ENCODE measurements at places on chromosomes 16 and 17.

DNA sequence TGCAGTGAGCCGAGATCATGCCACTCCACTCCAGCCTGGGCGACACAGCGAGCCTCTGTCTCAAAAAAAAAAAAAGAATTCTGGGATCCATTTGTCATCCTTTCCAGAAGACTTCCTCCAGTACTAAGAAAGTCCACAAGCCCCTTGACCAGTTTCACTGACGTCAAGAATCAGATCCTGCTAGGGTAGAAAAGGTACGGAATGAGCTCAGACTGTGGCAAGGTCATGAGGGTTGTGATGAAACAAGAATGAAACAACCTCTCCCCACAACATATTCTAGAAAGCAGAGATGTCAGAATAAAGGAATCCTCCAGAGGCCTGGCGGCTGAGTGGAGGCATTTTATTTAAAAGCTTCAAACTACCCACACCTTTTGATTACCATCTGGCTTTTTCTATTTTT, 29.9 kb downstream of the TRAF4 start:
- DNase-seq = no peak

DNA sequence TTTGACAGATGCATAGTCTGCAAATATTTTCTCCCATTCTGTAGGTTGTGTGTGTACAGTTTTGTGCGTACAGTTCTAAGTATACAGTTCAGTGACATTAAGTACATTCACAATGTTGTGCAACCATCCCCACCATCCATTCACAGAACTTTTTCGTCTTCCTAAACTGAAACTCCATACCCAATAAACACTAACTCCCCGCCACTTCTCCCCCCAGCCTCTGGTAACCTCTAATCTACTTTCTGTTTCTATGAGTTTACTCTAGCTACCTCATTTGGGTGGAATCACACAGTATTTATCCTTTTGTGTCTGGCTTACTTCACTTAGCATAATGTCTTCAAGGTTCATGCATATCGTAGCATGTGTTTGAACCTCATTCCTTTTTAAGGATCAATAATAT, 14.3 kb downstream of the PIK3R5 start:
- no peak for DNase-seq

GRCh38 chr16:85436636-85437165, 176.4 kb upstream of the GSE1 start:
- DNase-seq = peak; percentile 73

DNA sequence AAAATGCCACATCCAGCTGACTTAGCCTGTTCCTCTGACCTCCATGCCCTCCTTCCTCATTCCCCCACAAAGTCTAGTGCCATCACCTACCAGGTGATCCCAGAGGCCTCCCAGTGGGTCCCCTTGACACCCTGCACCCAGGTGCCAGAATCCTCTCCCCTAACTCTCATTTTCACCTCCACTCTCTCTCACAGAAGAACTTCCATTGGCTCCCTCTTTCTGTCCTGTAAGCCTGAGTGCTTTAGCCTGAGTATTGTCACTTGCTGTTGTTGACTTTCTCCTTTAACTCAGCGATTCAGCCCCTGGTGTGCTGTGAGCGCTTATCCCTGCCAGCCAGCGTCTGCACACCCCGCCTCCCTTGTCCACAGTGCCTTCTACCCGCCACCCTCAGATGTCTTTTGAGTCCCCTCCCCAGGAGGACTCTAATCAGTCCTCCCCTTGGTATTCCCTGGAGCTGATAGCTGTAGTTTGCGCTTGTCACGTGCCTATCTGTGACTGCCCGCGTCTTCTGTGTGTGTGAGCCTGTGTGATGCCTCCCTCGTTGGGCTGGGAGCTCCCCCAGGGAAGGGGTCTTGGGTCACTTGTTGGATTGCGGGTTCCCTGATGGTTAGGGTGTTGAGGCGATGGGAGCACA, 31.9 kb downstream of the ARHGAP23 start:
- no peak for DNase-seq

DNA sequence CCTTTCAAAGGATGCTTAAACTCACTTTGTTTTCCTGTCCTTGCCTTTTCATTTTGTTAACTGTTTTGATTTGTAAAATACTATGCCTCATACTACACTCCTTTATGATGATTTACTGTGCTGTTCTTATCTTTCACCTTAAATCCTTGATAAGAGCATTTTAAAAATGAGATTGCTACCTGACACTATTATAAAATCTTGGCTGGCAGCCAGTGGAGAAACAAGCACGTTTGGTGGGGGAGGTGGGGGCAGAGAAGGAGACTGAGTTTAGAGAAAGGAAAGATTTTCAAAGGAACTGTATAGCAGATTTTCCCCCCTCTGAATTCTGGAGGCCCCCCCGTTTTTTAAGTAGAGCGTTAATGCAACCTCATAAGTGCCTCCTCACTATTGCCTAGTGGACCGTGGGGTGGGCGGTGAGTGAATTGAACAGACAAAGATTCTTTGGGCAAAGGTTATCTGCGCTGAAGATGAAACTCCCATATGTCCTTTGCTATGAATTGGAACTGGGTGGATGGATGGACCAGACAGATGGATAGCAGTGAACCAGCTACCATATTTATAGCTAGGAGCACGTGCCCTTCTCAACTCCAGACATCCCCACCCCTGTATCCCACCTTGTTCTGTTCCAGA, 200.2 kb downstream of the CCDC182 start:
- no peak for DNase-seq

DNA sequence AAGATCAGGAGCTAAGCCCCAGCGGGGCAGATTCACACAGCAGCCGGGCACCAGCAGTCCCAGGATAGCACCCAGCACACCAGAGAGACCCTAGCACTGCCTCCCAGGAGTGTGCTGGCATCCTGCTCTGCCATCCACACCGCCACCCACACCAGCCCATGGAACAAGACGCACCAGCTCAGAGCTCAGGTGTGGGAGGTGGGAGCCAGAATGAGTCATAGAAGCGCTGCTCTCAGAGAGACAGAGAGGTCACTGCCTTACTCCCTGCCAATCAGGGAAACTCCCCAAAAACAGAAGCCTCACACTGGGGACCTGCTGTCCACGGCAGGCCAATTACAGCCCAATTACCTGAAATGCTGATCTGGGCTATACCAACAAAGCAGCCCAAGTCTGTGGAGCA, 64.9 kb downstream of the CDYL2 start:
- DNase-seq = no peak

DNA sequence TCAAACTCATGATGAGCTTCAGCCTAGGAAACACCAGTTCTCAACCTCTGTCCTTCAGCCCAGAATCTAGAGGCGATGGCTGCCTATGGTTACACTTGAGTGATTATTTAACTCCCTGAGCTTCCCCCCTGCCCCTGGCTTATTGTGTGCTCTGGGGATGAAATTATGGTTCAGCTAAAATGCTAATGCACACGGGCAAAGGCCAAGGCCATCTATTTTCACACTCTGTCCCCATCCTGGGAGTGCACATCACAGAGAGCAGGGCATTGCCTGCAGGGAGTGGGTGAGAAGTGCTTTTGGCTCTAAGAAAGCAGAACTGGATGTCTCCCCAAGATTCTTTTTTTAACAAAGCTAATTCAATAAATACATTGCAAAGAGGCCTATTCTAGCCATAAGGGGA, 21.6 kb upstream of the CACNG5 start:
- no peak for DNase-seq

DNA sequence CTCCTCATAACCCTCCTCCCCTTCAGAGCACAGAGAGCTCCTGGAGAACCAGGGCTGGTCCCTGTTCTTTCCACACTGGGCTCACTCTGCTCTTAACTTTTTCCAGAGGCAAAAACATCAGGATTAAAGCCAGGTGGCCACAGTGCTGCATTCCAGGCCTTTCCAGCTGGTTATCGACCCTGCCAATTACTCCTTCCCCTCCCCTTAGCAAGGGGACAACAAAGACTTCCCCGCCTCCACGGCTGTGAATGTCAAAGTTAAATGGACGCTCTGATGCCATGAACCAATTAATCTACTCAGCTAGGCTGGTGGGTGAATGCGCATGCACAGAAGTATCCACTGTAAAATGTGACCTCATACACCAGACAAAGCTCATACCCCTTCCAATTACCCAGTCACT, 23.1 kb downstream of the ACLY start:
- no peak for DNase-seq

DNA sequence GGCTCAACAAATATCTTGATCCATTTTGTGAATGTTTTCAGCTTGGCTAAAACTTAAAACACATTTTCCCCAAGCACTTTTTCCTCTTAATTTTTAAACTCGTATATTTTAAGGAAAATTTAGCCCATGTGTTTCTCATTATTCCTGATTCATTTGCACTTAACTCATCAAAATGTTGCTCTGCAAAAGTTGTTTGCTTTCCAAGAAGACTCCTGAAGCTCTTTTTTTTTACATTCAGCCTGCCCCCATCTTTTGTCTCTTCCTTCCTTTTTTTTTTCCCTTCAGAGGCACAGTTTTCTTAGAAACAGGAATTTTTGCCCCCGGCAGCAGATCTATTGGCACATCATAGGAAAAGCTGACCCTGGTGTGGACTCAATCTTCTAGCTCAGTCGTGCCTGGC, 155.0 kb upstream of the SALL1 start:
- no peak for DNase-seq

- DNase-seq = no peak
Observed at GRCh38 chr16:66161942-66162341, 204.5 kb upstream of the CDH5 start.

GRCh38 chr17:39208893-39209292, 8.8 kb downstream of the RPL19 start:
- DNase-seq = peak; percentile 48

DNA sequence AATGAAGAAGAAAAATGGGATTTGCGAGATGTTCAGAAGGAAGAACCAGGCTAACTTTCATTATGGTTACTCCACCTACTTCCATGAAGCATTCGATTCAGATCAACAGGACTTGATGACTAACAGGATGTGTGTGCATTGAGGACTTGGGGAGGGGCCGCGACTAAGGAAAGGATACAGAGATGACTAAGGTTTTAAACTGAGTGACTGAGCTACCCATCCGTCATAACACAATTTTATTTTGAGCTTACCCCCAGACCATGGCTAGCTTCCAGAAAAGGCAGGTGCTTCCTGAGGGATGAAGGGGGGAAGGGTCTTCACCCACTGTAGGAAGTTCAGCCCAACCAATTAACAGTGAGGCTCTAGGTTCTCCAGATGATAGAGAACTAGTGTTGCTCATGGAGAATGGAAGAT, 2.5 kb upstream of the CDYL2 start:
- no peak for DNase-seq

DNA sequence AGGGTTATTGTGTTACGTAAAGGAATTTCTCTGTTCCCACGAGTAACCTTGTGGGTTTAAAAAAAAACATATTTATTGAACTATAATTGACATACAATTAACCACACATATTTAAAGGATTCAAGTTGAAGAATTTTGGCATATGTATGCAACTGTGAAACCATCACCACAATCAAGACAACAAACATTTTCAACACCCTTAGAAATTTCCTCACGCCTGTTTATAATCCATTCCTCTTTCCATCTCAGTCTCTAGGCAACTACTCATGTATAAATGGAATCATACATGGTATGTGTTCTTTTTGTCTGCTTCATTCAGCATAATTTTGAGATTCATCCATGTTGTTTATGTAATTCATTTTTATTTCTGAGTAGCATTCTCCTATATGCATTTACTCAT, 104.0 kb downstream of the MRTFB start:
- no peak for DNase-seq

DNA sequence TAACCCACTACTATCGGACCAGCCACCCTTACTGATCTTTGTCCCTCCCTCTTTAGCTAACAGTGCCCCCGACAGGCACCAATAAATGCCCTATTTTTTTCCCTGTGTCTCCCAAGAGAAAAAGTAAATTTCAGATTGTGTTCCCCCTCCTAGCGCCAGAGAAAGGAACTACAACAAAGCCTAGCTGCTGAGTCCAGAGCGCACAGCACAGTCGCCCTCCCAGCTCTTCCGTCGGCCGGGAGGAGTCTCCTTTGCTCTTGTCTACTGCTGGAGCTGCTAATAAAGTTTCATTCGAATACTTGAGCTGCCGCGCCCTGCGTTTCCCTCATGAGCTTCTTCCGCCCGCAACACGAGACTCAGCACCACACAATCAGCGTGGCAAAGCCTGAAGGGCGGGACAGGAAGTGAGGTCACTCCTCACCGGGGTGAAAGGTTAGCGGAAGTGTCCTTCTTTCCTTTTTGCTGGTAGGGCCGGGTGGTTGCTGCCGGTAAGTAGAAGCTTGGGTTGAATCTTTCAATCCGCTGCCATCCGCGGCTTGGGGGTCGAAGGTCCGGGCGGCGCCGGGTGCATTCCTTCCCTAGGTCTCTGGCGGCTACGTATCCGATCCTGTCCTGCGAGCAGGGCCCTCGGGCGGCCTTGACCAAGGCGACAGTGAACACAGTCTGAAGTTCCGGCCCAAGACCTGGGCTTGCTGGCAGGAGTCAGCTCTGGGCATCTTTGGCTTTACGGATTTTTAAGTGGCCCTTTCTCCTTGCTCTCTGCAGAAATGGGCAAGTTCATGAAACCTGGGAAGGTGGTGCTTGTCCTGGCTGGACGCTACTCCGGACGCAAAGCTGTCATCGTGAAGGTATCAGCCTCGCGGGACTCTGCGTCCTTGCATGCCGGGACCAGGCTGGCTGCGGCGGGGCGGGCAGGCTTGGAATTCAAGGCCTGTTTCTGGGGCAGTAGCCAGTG, at the start of gene RPL27:
Gene RPL27 (plus strand): TSS at position 436 of the 955 bp plus-strand sequence. CDS start 332 bp downstream, at position 768.
- DNase-seq = peak; percentile 93

- no peak for DNase-seq
Observed at GRCh38 chr17:81687770-81688541, 4.1 kb downstream of the HGS start.

DNA sequence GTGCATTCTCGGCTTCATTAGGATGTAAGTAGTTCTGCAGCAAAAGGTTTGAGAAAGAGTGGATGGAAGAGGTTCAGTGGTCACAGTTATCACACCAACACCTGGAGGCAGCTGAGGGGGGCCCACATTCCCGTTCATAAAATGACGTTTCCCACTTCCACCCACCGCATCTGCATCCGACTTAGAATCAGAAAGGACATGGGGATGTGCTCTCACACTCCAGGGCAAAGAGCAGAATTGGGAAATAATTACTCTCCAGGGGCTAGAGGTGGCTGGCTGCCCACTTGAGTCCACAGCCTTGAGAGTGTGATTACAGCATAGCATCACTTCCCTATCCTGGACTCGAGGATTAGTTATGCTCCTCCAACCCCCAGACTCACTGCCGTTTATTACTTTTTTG, 122.0 kb downstream of the CPPED1 start:
- no peak for DNase-seq

DNA sequence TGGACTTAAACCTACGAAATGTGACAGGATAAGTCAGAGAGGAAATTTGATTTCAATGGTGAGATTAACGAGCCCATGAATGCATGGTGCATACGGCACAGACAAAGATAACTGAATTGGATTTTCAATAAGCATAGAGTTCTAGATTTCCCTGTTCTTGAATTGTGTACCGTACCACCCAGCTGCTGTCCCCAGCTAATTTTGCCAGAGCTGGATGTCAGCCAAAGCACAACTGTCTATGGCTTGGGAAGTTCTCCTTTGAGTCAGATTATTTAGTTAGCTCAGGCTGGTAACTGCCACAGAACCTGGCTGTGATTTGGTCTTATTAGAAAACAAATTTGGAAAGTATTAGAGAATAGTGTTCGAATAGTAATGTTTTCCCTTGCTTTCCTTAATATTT, 143.1 kb downstream of the CDH13 start:
- DNase-seq = no peak
